ENCODE measurements at places on chromosomes 2 and 18. TPM values are rescaled to one million over a fixed set of nuclear protein-coding genes. Genes with fewer than 3 reads are reported as not detected.

DTNA gene
- total RNA-seq: 5.2 TPM

MC4R gene
- total RNA-seq: not detected

PAX3 gene
- total RNA-seq: 14.6 TPM

HAAO gene
- not detected for total RNA-seq

STRN gene
- 15.5 TPM for total RNA-seq

TANK gene
- total RNA-seq: 41.1 TPM

Measured in M059J (cell line).